ENCODE measurements at places on chromosomes 12 and 14. TPM values are rescaled to one million over a fixed set of nuclear protein-coding genes. Genes with fewer than 3 reads are reported as not detected.

Gene PTPRR
- total RNA-seq, result not detected

Gene HOXC10
- total RNA-seq, result not detected

- no peak for DNase-seq
- no peaks in the 10 kb centered on the region for H3K36me3 ChIP-seq
- H3K27ac ChIP-seq, result no peak overlapping the region
- H3K4me3 ChIP-seq, result no peak overlapping the region
- peaks cover 29% of the 10 kb centered on the region for H3K27me3 ChIP-seq
Measured at GRCh38 chr12:79955561-79955960, 20.7 kb upstream of the PPP1R12A start.

- H3K27me3 ChIP-seq, result peaks cover 17% of the 10 kb centered on the region
- H3K36me3 ChIP-seq, result peaks cover 1% of the 10 kb centered on the region
- peak overlapping the region; percentile 61 for H3K4me3 ChIP-seq
- no peak overlapping the region for H3K27ac ChIP-seq
- peaks cover 8% of the 10 kb centered on the region for H3K4me1 ChIP-seq
- no peak for DNase-seq
Measured at GRCh38 chr14:101783260-101784016, 21.9 kb downstream of the PPP2R5C start.

DNA sequence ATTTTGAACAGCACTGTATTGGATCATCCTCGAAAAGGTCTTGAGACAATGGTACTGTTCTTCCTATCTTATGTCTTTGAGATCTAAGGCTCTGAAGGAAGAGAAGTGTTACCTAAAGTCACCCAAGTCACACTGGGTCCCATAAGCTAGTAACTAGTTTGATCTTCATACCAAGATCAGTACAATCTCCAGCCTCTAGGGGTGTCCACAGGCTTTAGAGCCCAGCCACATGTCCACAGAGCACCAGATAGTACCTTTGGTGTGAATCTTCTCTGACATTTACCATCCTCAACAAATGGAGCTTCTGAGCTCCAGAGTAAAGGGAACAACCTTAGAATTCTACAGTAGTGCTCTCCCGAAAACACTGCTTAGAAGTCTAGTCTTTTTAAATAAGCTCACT lies 78.7 kb downstream of the KSR2 start:
- H3K27ac ChIP-seq, result no peak overlapping the region
- no peaks in the 10 kb centered on the region for H3K27me3 ChIP-seq
- DNase-seq, result no peak

GRCh38 chr12:98149691-98150210 lies 365.6 kb upstream of the TMPO start:
- no peak for DNase-seq
- no peaks in the 10 kb centered on the region for H3K36me3 ChIP-seq
- H3K27ac ChIP-seq, result no peak overlapping the region
- no peaks in the 10 kb centered on the region for H3K27me3 ChIP-seq
- no peak overlapping the region for H3K4me3 ChIP-seq

GRCh38 chr12:109988903-109989302 lies 7.3 kb downstream of the GIT2 start:
- peaks cover 70% of the 10 kb centered on the region for H3K36me3 ChIP-seq
- peak overlapping the region; percentile 52 for H3K27ac ChIP-seq
- H3K4me3 ChIP-seq, result no peak overlapping the region
- no peak for DNase-seq

GRCh38 chr14:76050797-76051392 lies 65.3 kb downstream of the IFT43 start:
- no peak overlapping the region for H3K4me3 ChIP-seq
- DNase-seq, result peak; percentile 24
- H3K27me3 ChIP-seq, result no peaks in the 10 kb centered on the region
- H3K36me3 ChIP-seq, result no peaks in the 10 kb centered on the region
- no peaks in the 10 kb centered on the region for H3K4me1 ChIP-seq
- H3K27ac ChIP-seq, result no peak overlapping the region

DNA sequence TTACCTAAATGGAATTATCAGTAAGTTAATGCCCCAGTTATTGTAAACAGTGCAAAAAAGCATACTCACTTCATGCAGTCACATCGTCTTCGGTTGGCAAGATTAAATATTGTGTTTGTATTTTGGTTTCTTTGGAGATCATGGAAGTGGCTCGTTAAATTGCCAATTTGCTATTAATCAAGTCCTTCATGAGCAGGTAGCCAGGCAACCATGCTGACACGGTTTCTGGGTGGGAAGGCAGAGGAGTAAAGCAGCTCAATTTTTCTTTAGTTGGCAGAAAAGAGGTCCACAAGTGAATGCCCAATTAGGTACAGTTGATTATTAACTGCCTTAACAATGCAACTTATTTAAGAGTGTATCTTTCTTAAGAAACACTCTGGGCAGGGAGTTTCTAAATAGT lies 43.9 kb downstream of the PPP4R3A start:
- no peak overlapping the region for H3K4me3 ChIP-seq
- no peaks in the 10 kb centered on the region for H3K27me3 ChIP-seq
- no peak for DNase-seq
- peaks cover 21% of the 10 kb centered on the region for H3K4me1 ChIP-seq

GRCh38 chr12:124736115-124737039 lies 127.3 kb downstream of the SCARB1 start:
- DNase-seq, result no peak
- peaks cover 8% of the 10 kb centered on the region for H3K27me3 ChIP-seq
- no peaks in the 10 kb centered on the region for H3K36me3 ChIP-seq
- H3K27ac ChIP-seq, result peak overlapping the region; percentile 59
- peaks cover 17% of the 10 kb centered on the region for H3K4me1 ChIP-seq
- H3K4me3 ChIP-seq, result no peak overlapping the region

- peaks cover 17% of the 10 kb centered on the region for H3K4me1 ChIP-seq
- no peaks in the 10 kb centered on the region for H3K36me3 ChIP-seq
- peaks cover 24% of the 10 kb centered on the region for H3K27me3 ChIP-seq
- peak; percentile 58 for DNase-seq
Measured at GRCh38 chr14:24051789-24052655, at the start of gene CARMIL3. CARMIL3 (plus strand) TSS chr14:24052009; CDS start chr14:24052154, 145 bp downstream.

Data from activated T-helper 2 cell treated with anti-CD3 and anti-CD28 coated beads, Interferon-gamma antibody, Interleukin-2, Interleukin-4, amounts not matched to agents 10 μg/mL and 5 μg/mL and 100 μg/mL, durations not matched to agents 14 hours and 24 hours and 36 hours (primary cell).